ENCODE measurements at places on chromosomes 7 and 10.
A peak's percentile ranks its signal among the peaks of the same experiment; 100 is the strongest.

GRCh38 chr10:112471878-112472487 is 25.0 kb downstream of the VTI1A start:
- DNase-seq = peak; percentile 68

- DNase-seq = no peak
Measured at GRCh38 chr7:13949939-13950338, 39.5 kb downstream of the ETV1 start.

DNA sequence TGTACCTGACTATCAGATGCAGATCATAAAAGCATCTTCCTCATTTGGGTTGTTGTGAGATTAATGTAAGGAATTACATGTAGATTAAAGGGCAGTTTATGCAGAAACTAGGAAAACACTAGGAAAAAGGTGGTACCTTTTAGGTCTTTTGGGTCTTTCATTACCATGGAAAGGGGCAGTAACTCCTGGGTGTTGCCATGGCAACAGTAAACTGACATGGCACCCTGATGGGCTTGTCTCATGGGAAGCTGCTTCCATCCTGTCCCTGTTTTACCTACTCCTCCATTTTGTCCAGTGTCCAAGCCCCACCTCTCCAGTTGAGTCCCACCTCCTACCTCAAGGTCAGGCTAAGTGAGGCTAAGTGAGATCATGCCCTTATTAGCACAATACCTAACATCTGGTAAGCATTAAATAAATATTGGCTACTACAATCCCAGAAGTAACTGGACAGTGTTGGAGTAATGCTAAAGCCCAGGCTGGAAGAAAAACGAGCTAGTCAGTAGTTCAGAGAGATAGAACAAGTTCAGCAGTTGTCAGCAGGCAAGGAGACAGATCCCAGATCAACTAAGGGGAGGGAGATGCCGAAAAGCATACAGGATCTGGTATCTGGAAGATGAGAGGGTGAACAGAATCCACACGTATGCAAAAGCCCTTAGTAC is 240.0 kb upstream of the AUTS2 start:
- DNase-seq = no peak

DNA sequence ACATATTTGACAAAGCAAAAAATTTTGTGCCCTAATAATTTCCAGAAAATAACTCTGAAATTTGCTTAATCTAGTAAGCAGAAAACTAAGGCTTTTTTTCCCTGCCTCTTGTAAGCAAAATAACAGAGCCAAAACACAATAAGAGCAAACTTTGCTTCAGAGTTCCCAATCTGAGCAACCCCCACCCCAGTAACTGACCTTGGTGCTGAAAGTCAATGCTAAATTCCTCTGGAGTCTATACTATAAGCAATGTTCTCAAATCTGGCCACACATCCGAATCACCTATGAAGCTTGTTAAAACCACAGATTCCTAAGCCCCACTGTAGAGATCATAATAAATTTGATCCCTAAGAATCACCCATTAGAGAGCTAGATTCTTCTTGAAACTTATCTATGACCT is 150.5 kb downstream of the ELAPOR2 start:
- no peak for DNase-seq
